Mesothelial cell of epicardium (in vitro differentiated cells): ENCODE measurements at places on chromosomes 1 and 21.

- DNase-seq: peak; percentile 43
These were observed 862 bp upstream of the ID3 start for GRCh38 chr1:23559985-23560741.

DNA sequence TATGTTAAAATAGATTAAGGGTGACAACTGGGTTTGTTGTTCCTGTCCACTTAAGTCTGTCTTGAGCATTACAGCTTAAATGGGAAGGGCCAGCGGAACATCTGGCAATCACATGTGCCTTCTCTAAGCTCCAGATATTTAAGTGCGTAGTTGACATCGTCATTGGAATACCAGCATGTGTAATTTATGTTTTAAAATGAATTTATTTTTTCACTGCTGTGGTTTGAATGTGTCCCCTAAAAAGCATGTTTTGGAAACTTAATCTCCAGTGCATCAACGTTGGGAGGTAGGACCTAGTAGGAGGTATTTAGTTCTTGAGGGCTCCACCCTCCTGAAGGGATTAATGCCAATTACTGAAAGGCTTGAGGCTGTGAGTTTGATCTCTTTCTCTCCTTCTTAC lies 13.4 kb downstream of the ZCCHC17 start:
- no peak for DNase-seq

GRCh38 chr1:245579881-245580280 lies 425.1 kb downstream of the KIF26B start:
- DNase-seq: no peak

GRCh38 chr1:77706321-77706720 lies 23.9 kb upstream of the ZZZ3 start:
- DNase-seq: no peak

DNA sequence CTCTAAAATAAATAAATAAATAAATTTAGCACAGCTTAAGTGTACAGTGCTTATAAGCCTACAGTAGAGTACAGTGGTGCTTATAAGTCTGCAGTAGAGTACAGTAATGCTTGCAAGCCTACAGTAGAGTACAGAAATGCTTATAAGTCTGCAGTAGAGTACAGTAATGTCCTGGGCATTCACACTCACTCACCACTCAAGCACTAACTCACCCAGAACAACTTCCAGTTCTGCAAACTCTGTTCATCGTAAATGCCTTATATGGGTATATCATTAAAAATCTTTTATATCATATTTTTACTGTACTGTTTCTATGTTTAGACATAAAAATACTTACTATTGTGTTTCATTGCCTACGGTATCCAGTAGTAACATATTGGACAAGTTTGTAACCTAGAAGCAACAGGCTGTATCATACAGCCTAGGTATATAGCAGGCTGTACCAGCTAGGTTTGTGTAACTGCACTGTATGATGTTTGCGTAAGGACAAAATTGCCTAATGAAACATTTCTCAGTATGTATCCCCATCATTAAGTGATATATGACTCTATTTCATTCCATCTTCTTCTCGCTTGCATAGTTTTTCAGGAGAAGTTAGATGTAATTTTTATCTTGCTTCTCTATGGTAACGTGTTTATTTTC lies 14.0 kb upstream of the S100B start:
- DNase-seq: no peak

DNA sequence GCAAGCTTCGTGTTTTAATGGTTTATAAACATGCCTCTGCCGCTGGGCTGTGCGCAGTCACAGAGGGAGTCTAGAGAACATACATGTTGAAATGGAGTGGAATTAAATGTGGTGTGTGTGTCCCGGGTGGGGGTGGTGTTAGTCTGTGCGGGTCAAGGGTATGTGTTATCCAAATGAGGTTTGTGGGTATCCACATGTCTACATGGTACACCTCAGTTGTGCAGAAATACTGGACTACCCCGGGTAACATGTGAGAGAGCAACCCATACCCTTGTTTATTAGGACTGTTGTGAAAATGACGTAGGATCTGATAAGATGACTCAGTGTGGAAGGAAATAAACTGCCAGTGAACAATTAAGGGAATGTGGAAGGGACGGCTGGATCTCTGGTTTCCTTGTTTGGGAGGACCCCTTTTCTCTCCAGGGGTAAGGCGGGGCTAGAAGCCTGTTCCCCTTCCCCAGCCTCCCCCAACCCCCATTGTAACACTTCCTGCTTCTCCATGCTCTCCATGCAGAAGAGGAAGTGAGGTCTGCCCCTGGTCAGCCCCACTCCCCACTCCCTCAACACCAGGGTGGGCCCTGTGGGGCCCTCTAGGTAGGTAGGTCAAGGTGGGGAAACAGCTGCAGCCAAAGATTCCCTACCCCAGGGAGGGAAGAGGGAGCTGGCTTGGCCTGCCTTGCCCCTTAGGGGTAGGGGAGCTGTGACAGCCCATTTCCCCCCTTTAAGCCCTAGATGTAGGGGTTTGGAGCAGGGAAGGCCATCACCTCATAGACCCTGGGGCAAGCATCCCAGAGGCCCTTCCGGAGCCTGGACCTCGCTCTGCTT lies 690 bp downstream of the EPS8L3 start:
- DNase-seq: peak; percentile 6

GRCh38 chr21:38619992-38620479 lies 121.8 kb upstream of the ERG start:
- DNase-seq: no peak

DNA sequence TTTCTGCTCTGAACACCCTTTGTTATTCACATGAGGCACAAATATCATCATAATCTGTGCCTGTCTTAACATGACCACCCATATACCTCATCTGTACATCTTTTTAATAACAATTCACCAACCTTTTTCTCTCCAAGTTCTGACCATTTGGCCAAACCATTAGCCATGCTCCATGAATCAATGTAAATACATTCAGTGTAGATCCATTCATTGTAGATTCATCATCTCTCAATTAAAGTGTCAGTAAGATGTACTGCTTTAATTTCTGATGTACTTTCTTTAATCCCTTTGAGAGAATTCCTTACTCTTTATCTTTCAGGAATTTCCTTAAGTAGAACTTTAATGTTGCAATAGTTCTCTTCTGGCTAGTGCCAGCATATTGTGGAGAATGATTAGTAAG lies 126.2 kb upstream of the LRRC7 start:
- DNase-seq: no peak

DNA sequence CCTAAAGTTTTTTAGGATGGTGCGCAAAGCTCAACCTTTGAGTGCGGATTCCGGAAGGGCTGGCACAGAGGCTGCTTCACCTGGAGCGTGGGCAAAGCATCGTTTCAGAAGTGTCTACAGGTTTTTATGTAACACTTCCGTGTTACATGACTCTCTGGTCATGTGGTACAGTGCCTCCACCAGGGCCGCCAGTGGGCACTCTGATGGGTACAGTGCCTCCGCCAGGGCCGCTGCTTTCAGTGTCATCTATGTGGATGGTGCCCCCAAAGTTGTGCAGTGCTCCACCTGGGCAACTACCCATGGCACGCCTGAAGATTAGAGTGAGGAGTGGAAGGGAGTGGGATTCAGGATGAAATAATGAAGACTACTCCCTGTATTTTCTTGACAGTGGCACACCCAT lies 101.4 kb upstream of the C1orf174 start:
- DNase-seq: no peak

DNA sequence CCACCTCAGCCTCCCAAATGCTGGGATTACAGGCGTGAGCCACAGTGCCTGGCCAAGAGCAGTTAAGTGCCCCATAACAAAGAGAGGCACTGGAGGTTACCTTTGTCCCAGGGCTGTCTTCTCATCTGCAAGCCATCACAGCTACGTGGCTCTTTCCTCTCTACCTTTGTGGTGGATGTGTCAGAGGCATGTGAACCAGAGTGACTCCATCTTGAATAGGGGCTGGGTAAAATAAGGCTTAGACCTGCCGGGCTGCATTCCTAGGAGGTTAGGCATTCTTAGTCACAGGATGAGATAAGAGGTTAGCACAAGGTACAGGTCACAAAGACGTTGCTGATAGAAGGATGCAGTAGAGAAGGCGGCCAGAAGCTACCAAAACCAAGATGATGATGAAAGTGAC lies 59.4 kb upstream of the POU2F1 start:
- DNase-seq: no peak

GRCh38 chr21:36350282-36350910 lies 30.4 kb downstream of the MORC3 start:
- DNase-seq: no peak

DNA sequence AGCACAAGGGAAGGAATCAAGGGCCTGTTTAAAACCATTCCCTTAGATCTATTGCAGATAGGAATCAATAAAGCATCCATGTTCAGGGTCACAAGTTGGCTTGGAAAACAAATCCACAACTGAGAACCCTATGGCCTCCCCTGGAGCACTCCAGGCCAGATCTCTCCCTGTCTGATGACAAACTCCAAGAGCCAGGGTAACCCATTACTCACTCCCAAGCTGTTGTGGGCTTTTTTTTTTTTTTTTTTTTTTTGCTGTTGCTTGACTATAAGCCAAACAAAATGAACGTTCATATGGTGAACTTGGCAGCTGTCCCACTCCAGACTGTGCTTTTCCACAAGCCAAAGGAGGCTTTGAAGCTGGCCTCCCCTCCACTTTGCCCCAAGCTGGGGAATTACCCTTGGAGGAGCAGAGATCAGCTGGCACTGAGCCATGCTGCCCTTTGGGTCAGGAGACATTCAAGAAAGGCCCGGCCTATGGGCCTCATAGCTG lies 35.7 kb upstream of the VAV3 start:
- peak; percentile 37 for DNase-seq

DNA sequence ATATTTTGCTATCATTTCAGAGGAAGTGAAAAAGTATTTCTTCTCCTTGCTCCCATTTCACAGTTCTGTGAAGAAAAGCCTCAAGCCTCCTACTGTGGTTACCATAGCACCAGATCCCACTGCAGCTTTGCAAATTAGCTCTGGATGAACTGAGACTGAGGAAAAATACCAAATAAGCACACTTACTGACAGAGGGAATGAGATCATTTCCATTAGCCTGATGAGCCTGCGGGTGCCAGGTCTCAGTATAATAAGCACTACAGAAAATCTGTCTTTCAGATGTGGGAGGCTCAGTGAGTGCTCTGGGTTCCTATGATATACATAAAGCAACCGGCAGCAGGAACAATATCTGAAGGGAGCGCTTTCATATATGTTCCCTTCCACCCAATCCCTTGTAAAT lies 21.4 kb downstream of the XKR8 start:
- no peak for DNase-seq

DNA sequence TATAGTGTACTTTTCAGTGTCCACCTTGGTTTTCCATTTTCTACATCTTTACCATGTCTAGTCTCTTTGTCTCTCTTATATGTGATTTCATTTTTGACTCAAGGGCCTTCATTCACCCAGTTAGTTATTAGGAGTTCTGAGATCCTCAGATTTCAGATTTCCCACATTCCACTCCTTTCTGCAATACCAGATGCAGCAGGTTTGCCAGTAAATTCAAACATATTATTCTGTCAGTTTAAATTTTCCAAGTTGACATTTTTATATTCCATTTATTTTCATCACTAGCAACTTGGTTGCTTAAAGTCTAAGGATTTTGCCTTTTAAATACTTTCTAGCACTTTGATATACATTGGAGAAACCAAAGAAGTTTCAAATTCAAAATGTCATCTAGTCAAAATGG lies 42.4 kb downstream of the ABL2 start:
- no peak for DNase-seq

- DNase-seq: no peak
These were observed 51.2 kb upstream of the RGS7 start for GRCh38 chr1:241408170-241408569.

- no peak for DNase-seq
These were observed 58.7 kb upstream of the RC3H1 start for GRCh38 chr1:174080819-174081218.

DNA sequence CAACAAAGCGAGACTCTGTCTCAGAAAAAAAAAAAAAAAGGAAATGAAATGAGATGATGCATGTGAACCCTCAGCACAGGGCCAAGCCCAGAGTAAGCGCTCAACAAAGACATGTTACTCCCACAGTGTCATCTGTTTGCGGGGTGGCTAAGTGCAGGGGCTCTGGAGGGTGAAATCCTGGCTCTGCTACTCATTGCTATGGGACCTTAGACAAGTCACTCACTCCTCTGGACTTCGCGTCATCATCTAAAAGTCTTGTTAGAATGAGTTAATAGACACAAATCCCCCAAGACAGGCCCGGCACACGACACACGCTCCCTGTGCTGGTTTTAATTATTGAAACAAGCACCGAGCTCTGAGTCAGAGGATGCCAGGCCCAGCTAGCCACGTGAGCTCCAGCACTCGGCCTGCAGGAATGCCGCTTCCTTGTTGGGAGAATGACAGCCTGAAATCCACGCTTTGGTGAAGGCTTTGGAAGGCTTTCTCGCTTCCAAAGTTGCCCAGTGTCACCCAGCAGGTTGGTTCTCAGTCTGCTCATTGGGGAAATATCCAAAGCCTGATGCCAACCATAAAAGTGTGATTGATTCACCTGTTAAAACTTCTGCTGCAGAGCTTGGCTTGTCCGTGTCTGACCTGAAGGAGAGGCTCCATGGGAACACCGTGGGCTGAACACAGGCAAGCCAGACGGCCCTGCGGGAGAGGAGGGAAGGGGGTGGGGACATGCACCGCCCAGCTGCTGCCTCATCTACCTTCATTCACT lies 36.7 kb upstream of the TARDBP start:
- DNase-seq: no peak

- DNase-seq: no peak
These were observed 3.2 kb upstream of the ARPC5 start for GRCh38 chr1:183638649-183639387.

GRCh38 chr1:181821701-181822100 lies 239.8 kb downstream of the ZNF648 start:
- DNase-seq: no peak

DNA sequence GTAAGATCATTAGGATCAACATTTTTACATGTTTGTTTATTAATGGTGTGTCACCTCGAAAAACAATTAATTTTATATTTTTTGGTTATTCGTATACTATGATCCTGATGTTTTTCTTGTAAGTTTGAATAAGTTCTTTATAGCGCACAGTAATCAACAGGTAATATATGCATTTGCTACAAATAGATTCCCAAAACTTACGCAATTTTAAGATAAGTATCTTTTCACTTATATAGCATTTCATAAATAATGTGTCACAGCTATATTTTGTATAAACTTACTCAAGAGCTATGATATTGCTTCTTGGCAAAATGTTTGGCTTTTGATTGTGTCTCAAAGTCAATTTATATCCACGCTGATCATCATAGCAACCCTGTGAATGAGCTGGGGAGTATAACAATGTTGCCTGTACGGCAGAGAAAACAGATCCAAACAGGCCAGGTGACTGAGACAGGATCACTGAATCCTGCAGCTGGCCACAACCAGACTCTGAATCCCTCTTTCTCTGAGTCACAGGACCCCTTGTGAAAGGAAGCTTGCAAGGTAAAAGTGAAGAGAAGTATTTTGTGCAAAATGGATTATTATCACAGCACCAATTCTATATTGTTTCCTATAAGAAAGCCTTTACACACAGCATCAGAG lies 48.6 kb downstream of the GNG12 start:
- no peak for DNase-seq

- no peak for DNase-seq
These were observed 52.6 kb downstream of the DESI2 start for GRCh38 chr1:244705261-244706234.

GRCh38 chr1:111576547-111576946 lies 43.0 kb upstream of the RAP1A start:
- DNase-seq: no peak
